ENCODE measurements at places on chromosomes 12 and 14.

DNA sequence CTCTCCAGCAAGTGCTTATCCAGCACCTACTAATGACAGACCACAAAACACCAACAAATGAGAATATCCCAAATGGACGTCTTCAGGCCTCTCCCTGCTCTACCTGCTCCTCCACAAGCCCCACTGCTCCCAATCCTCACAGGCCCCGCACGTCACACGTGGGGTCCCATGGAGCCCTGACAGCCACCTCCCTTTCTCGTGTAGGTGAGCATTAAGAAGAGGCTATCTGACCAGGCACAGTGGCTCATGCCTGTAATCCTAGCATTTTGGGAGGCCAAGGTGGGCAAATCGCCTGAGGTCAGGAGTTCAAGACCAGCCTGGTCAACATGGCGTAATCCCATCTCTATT is 5.4 kb downstream of the RIMBP2 start:
- DNase-seq, result no peak

DNA sequence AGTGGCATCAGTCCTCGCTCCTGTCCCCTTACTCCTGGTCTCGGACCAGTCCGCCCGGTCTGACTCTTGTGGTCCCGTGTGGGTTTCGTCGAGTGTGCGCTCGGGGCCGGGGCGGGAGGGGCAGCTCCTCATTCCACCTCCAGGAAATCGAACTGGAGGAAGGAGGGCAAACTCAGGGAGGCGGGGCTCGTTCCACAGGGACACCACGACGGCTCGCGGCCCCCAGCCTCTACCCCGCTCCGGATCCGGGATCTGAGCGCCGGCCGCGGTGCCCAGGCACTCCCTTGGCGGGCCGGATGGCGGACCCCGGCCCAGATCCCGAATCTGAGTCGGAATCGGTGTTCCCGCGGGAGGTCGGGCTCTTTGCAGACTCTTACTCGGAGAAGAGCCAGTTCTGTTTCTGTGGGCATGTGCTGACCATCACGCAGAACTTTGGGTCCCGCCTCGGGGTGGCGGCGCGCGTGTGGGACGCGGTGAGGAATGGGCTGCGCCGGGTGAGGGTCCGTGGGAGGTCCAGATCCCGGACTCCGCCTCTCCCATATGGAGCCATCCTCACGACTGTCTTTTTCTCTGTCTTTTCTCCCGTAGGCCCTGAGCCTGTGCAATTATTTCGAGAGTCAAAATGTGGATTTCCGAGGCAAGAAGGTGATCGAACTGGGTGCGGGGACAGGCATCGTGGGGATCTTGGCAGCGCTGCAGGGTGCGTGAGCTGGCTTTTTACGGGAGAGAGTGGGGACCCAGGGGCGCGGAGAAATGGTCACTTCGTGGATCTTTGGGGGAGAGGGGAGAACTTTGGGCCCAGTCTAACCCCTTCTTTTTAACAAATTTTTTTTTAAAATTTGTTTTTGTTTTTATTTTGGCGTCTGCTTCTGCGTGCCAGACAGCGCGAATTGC is at the start of gene EEF1AKMT3:
Gene EEF1AKMT3, plus strand, starts transcription at position 186 of the 894 bp plus-strand sequence. Its CDS starts 111 bp downstream, at position 297.
- DNase-seq, result peak; percentile 40

- DNase-seq, result no peak
These were observed 384.2 kb downstream of the ZFP36L1 start for GRCh38 chr14:68408680-68409079.

DNA sequence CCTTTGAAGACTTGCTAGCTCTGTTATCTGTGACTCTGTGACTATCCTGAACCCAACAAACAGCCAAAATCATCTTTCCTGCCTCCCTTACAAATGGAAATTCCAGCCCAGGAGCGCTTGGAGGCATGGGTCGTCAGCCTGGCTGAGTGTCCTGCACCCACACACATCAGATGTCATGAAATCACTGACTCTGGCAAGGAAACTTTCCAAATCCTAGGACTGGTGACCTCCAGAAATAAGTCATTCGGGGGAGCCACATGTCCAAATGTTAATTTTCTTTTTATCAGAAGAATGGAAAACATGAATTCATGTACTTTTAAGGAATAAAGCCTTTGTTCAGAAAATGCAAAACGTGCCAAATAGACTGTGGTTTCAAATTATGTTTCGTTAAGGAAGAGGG is 96.3 kb upstream of the EVL start:
- no peak for DNase-seq

DNA sequence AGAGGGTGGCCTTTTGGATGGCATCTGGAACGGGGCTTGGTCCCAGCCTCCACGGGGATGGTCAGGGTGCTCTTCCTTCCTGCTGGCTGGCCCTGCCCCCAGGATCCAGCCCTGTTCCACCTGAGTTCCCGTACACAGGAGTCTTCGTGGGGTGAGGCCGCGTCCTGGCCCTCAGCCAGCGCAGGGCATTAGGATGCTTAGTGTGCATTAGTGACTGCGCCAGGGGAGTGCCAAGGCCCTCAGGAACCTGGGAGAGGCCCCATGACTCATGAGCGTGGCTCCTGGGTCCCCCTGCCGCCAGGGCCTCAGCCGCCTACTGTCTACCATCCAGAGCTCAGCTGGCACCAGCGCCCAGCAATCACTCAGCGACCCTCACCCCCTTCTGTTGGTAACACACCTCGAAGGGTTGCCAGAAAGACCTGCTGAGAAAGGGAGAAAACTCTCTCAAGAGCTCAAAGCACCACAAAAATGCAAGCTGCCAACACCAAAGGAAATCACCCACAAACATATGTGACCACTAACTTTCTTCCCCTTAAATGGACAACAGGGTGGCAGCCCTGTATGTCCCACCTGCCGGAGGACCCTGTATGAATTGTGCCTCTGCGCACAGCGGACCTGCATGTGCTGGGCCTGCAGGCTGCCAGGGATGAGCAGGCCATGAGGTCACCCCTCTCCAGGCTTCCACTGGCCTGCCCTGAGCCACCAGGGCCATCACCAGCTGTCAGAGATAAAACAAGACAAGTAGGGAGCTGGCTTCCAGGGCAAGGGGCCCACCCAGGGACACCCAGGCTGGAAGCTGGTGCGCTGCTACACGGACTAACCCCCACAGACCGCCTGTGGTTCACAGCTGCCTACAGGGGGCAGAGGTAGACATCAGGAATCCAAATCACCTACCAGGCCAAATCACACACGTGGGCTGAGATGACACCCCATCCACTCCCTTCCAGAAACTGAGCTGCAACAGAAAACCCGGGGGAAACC is 28.7 kb downstream of the CCDC85C start:
- no peak for DNase-seq

GRCh38 chr14:102000902-102001301 is 36.5 kb downstream of the DYNC1H1 start:
- no peak for DNase-seq

DNA sequence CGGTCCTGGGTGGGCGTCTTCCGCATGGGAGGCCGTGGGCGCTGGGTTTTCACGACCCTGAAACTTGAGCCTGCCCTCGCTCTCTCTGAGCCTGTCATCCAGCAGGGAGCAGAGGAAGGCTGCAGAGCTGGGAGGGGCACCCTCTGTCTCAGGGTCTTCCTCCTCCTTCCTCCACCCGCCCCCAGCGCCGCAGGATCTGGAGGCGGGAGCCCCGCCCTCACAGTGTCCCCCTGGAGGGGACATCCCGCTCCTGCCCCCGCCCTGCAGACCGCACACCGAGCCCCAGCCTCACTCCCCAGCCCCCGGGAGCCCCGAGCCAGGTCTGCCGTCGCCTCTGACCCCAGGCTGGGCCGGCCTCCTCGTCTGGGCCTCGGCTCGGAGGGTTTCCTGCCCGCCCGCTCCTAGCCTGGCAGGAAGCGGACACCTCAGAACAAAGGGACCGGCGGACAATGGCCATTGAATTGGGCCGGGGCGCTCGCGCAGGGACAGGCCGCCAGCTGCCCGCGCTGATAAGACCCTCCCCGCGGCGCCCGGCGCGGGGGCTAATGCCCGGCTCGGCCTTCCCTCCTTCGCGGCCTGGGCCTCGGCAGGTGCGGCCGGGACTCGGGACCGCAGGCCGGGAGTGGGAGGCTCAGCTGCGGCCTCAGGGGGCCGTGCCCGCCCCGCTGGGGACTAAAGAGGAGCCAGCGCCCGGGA is 15.3 kb upstream of the NUDT14 start:
- no peak for DNase-seq

- no peak for DNase-seq
These were observed 21.4 kb downstream of the SOCS2 start for GRCh38 chr12:93593843-93594242.

DNA sequence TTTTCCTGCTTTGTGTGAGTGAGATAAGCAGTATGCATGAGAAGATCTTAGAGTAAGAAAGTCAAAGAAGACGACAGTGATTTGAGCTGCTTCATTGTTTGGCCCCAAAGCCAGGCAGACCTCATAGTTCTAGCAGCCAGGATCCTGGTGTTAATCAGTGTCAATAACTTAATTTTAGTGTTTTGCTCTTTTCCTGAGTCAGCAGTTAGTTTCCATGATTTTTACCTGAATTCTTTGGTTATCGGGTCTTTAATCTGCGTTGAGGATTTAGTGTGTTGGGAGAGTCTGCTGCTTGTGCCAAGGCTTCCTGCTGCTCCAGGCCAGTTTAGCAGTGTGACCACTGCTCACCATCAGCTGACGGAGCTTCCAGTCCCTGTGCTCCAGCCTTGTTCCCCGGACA is 241.6 kb upstream of the SOX5 start:
- DNase-seq, result no peak

DNA sequence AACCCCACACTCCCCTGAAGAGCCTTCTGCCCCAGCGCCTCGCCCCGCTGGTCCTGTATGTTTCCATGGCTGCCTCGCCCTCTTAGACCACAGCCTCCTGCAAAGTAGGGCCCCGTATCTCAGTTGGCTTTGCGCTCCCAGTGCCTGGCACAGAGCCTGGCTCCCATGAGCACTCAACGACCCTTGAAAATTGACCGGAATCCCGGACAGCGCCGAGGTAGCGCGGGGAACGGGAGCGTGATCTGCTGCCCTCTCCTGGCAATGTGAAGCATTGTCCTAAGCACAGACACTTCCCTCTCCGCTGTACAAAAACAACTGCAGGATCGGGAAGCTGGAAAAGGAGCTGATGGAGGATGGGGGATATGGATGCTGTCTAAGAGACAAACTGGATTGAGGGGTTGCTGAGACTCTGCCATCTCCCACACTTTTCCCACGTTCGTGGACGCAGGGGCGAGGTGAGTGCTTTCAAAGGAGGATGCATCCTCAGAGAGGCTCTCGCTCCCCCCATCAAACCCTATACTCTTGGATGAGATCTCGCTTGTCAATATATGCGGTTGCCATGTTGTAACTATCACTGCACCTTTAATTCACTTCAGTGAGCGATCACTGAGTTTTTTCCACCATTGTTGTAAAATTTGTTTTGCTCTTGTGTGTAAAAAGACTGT is 10.7 kb upstream of the FKBP4 start:
- DNase-seq, result peak; percentile 40

- DNase-seq, result no peak
These were observed 831.1 kb downstream of the LRFN5 start for GRCh38 chr14:42437809-42438208.

- DNase-seq, result no peak
These were observed 60.5 kb downstream of the PRKAB1 start for GRCh38 chr12:119728444-119728745.

GRCh38 chr12:119673634-119674033 is 5.7 kb downstream of the PRKAB1 start:
- DNase-seq, result no peak

DNA sequence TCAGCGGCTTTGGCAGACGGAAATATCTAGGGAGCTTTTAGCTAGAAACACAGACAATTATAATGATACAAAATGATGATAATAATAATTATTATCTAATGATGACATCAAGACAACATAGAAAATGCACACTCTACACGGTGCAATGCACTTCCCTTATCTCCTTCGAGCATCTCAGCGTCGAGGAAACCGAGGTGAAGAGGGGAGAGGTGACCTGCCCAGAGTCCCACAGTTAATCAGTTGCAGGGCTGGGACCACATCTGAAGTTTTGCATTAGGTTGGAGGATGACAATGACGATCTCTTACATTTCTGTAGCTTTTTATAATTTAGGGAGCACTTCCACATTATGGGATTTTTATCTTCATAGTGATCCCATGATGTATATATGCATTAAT is 130.2 kb downstream of the PAPOLA start:
- no peak for DNase-seq

- no peak for DNase-seq
These were observed 5.1 kb downstream of the KLC1 start for GRCh38 chr14:103634156-103634555.

DNA sequence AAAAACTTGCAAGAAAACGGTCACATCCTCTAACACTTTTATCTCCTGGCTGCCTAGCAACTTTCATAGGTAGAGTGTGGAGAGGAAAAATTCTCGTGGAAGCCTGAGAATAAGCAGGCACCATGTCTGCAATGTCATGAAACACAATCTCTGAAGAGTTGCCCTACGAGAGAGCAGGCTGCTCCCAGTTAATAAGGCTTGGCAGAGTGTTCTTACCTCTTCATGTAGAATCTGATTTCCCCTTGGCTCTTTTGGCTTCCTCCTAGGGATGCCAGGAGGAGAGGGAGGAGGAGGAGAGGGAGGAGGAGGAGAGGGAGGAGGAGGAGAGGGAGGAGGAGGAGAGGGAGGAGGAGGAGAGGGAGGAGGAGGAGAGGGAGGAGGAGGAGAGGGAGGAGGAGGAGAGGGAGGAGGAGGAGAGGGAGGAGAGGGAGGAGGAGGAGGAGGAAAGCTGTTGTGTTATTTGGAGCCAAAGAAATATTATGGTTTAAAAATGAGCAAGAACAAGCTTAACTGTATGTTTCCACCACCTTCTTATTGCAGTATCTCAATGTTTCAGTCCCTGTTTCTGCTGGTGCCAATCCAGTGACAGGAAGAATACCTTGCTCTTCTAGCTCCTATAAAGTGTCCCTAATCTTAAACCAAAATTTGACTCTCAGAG is 52.9 kb downstream of the EGLN3 start:
- no peak for DNase-seq

DNA sequence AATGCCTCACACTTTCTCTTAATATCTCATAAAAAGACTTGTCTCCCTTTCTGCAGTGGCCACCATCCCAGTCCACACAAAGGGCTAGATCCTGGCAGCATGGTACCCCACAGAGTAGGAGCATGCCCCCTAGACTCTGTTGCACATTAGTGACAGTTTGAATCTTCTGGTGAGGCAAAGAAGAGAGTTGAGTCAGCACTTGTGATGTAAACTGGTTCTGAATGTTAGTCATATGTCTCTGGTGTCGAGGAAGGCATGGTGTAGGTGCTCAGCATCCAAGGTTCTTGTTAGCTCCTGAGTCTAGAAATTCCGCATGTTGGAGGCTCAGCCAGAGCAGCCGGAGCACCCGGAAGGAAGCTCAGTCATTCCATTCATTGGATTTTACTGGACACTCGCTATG is 9.8 kb downstream of the TTC9 start:
- no peak for DNase-seq

GRCh38 chr12:72631926-72632685 is 359.9 kb downstream of the TRHDE start:
- no peak for DNase-seq

DNA sequence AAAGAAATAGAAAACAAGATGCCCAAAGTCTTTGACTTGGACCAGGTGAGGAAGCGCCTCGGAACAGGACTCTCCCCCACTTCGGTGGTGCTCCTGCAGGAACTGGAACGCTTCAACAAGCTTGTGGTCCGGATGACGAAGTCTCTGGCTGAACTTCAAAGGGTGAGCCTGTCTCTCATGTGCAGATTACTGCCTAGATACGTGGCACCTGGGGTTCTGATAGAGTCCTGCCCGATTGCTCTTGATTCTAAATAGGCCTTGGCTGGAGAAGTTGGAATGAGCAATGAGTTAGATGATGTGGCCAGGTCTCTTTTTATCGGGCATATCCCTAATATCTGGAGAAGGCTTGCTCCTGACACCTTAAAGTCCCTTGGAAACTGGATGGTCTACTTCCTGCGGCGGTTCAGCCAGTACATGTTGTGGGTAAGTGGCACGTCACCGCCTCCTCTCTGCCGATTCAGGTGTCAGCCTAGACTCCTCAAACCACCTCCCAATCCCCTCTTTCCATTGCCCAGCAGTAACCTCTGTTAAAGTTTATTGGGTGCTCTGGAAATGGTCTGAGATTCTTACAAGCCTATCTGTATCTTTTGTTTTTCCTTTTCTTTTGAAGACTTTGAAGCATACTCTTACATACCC is 40.8 kb downstream of the CCDC92 start:
- DNase-seq, result no peak
